Tibial nerve (tissue), 4 donors: ENCODE measurements at places on chromosomes 7 and 10. TPM values are rescaled to one million over a fixed set of nuclear protein-coding genes. Genes with fewer than 3 reads are reported as not detected.

DNA sequence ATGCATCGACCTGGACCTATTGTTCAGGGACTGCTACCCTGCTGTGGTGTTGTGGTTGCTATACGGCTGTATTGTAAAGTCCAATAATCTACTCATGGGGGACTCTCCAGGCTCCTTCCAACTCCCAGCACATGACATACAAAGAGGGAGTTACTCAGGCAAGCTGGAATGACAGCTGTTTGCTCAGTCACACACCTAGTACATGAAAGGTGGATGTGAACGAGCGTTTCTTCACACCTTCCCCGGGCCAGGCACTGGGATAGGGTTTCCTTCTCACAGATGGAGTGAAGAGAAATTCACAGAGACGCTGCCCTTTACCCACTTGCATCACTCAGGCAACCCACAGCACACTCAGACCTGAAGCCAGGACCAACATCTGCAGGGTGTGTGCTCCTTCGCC lies 215.7 kb downstream of the TNS3 start:
- H3K27ac ChIP-seq = no peak overlapping the region
- H3K4me1 ChIP-seq = no peaks in the 10 kb centered on the region
- DNase-seq = no peak
- no peaks in the 10 kb centered on the region for H3K36me3 ChIP-seq
- H3K4me3 ChIP-seq = no peak overlapping the region

The MGAM2 gene
- under 0.01 TPM for total RNA-seq

The ADCYAP1R1 gene
- total RNA-seq = 2.7 TPM

GRCh38 chr10:102782673-102783551 lies 39.2 kb downstream of the WBP1L start:
- H3K36me3 ChIP-seq = no peaks in the 10 kb centered on the region
- DNase-seq = peak; percentile 48
- H3K27ac ChIP-seq = peak overlapping the region; percentile 97
- no peaks in the 10 kb centered on the region for H3K27me3 ChIP-seq
- peaks cover 61% of the 10 kb centered on the region for H3K4me1 ChIP-seq

The CDK1 gene
- 3.5 TPM for total RNA-seq

GRCh38 chr10:111125102-111125501 lies 48.3 kb downstream of the ADRA2A start:
- no peak for DNase-seq
- no peaks in the 10 kb centered on the region for H3K27me3 ChIP-seq
- no peak overlapping the region for H3K4me3 ChIP-seq

The CPEB3 gene
- total RNA-seq = 8.8 TPM

GRCh38 chr10:110651044-110651958 lies 7.2 kb downstream of the RBM20 start:
- DNase-seq = no peak
- no peak overlapping the region for H3K27ac ChIP-seq

The SNX10 gene
- total RNA-seq = 15.9 TPM

GRCh38 chr10:10642189-10642588 lies 375.5 kb upstream of the CELF2 start:
- no peak overlapping the region for H3K4me3 ChIP-seq
- peaks cover 19% of the 10 kb centered on the region for H3K4me1 ChIP-seq
- H3K27ac ChIP-seq = peak overlapping the region; percentile 84
- H3K27me3 ChIP-seq = no peaks in the 10 kb centered on the region
- H3K36me3 ChIP-seq = no peaks in the 10 kb centered on the region

GRCh38 chr10:22410846-22411245 lies 65.5 kb downstream of the SPAG6 start:
- DNase-seq = no peak
- no peak overlapping the region for H3K4me3 ChIP-seq
- no peak overlapping the region for H3K27ac ChIP-seq
- no peaks in the 10 kb centered on the region for H3K4me1 ChIP-seq

DNA sequence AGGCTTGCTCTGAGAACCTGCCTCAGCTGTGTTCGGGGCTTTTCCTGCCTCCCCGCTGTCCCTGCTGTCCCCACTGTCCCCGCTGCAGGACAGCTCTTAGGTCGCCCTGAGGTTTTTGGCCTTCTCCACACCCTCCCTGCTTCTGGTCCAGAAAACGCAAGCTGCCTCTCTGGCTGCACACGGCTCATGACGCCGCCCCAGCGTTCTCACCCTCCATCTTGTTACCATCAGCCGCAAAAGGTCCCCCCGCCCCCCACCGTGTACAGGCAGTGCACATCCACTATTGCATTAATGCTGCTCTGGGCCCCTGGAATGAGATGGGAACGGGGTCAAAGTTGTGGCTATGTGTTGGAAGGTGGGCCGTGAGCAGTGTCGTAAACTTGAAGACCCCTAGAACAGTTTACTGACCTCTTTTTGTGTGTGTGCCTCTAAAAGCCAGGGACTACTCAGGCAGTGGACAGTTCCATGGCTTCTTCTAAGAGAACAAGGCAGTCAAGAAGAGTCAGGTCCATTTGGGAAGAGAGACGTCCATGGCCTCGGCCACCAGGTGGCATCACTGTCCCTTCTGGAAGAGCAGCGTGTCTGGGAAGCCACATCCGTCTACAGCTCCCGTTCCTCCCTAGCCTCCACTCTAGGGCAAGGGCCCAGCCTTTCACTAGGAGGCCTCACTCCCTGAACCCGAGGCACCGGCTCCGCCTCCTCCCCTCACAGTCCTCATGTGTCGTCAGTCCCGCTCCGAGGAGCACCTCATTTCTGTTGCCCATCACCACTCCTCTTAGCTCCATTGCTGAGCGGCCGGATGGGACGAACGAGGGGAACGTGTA lies 38.5 kb upstream of the MKRN1 start:
- no peak overlapping the region for H3K4me3 ChIP-seq
- H3K27ac ChIP-seq = peak overlapping the region; percentile 63
- peak; percentile 92 for DNase-seq
- H3K4me1 ChIP-seq = peaks cover 20% of the 10 kb centered on the region
- no peaks in the 10 kb centered on the region for H3K27me3 ChIP-seq

DNA sequence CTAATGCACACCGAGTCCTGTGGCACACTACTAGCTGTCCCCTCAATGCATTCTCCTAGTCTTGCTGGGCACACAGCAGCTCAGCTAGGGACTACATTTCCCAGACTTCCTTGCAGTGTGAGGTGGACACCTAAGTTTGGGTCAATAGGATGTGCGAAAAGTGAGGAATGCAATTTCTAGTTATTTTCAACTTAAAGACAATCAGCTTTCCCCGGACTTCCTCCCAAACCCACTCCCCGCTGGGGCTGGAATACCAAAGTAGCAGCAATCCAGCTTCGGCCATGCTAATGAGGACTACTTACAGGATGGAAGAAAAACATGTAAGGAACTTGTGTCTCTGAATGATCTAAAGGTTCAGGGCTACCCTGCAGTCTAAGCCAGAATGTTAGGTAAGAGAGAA lies 286.4 kb upstream of the LRRN3 start:
- H3K36me3 ChIP-seq = no peaks in the 10 kb centered on the region
- H3K27ac ChIP-seq = no peak overlapping the region
- H3K27me3 ChIP-seq = no peaks in the 10 kb centered on the region
- no peaks in the 10 kb centered on the region for H3K4me1 ChIP-seq
- no peak overlapping the region for H3K4me3 ChIP-seq
